Neuronal stem cell (in vitro differentiated cells): ENCODE measurements at places on chromosomes 7 and 10.
A peak's percentile ranks its signal among the peaks of the same experiment; 100 is the strongest.

DNA sequence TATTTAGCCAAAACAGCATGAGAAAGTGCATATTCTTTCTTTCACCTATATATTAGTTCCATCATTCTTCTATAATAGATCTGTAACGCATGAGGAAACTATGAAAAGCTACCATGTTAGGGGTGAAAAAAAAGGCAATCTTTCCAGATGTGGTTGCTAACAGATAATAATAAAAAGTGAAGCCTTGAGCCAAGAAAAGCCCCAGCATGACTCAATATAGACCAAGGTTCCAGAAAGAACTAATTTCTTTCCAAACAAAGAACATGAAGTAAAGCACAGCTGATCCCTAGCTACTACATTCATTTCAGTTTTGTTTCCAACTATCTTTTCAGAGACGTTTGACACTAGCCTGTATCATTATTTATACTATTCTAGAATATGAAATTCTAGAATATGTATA is 16.4 kb downstream of the ARL4A start:
- no peak overlapping the region for H3K4me3 ChIP-seq
- no peaks in the 10 kb centered on the region for H3K27me3 ChIP-seq

DNA sequence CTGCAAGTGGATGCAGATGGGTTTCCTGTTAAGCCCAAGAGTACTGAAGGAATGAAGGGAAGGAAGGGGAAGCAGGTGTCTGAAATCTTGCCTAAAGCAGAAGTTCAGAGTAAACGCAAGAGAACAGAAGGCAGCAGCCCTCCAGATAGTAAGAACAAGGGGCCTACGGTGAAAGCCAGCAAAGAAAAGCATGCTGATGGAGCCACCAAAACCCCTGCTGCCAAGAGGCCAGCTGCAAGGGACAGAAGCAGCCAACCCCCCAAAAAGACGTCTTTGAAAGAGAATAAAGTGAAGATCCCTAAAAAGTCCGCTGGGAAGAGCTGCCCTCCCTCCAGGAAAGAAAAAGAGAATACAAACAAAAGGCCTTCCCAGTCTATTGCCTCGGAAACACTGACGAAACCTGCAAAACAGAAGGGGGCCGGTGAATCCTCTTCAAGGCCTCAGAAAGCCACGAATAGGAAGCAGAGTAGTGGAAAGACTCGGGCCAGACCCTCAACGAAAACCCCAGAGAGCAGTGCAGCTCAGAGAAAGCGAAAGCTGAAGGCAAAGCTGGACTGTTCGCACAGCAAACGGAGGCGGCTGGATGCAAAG is 152.5 kb downstream of the LCOR start:
- peaks cover 11% of the 10 kb centered on the region for H3K36me3 ChIP-seq
- H3K27me3 ChIP-seq = no peaks in the 10 kb centered on the region
- no peak overlapping the region for H3K4me3 ChIP-seq
- H3K27ac ChIP-seq = peak overlapping the region; percentile 75
- peaks cover 15% of the 10 kb centered on the region for H3K4me1 ChIP-seq

DNA sequence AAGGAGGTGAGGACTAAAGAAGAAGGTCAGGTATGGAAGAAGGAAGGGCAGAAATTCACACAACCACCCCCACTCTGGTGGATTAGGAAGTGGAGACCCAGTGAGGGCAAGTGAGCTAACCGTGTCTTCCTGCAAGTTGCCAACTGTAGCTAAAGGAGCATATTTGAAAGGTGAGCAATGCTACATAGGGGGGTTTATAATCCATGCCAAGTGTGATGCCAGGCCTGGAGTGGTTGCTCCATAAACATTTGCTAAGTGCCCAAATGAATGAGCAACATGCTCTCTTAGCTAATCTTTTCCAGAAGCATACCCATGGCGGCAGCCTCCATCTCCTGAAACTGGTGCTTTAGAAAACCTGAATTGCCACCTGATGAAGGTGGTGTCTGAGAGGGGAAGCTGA is 121.6 kb downstream of the LRRC18 start:
- H3K4me3 ChIP-seq = no peak overlapping the region
- H3K36me3 ChIP-seq = no peaks in the 10 kb centered on the region
- no peaks in the 10 kb centered on the region for H3K4me1 ChIP-seq
- H3K27ac ChIP-seq = no peak overlapping the region

- peak within 1 kb of the TSS; percentile 61 for H3K4me3 ChIP-seq
- DNase-seq = no peak
- no peaks in the 10 kb centered on the region for H3K36me3 ChIP-seq
- no peaks in the 10 kb centered on the region for H3K27me3 ChIP-seq
- peaks cover 5% of the 10 kb centered on the region for H3K4me1 ChIP-seq
Measured at GRCh38 chr7:106284714-106285050, at the start of gene NAMPT. Gene NAMPT, minus strand, starts transcription at chr7:106284983. Its CDS starts 99 bp downstream, at chr7:106284884.

DNA sequence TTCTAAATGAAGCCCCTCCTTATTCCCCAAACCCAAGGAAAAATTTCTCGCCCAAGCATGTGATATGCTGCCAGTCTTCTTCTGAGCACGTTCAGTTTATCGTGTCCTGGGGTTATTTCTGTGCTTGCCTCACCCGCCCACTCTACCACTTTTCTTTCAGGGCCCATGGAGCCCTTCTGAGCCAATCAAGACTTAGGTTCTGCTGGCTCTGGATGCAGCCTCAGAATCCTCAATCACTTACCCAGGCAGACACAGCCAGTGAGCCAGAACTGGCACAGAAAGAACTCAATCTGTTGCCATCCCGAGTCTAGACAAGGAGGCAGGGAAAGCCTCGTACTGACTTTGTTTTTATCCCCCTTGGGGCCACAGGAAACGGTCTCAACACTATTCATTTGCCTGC is 34.2 kb upstream of the C10orf90 start:
- no peaks in the 10 kb centered on the region for H3K27me3 ChIP-seq
- H3K36me3 ChIP-seq = no peaks in the 10 kb centered on the region
- H3K4me3 ChIP-seq = no peak overlapping the region
- DNase-seq = no peak
- peaks cover 8% of the 10 kb centered on the region for H3K4me1 ChIP-seq

GRCh38 chr10:88243202-88243744 is 339.8 kb downstream of the RNLS start:
- H3K27ac ChIP-seq = no peak overlapping the region
- DNase-seq = no peak
- peaks cover 5% of the 10 kb centered on the region for H3K4me1 ChIP-seq

DNA sequence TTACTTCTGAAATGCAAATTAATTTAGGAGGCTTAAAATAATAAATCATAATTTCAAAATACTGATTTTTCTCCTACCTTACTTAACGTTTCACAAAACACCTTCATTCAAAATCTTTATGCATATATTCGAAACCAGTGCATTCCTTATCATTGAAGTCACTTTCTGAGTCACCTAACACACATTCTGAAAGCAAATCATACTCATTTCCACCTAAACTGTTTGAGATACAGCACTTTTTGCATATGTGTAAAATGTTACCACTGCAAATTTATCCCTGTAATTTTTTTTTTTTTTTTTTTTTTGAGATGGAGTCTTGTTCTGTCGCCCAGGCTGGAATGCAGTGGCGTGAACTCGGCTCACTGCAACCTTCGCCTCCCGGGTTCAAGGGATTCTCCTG is 15.7 kb downstream of the PPP3CB start:
- no peaks in the 10 kb centered on the region for H3K4me1 ChIP-seq
- no peak for DNase-seq
- H3K36me3 ChIP-seq = peaks cover 5% of the 10 kb centered on the region
- no peak overlapping the region for H3K4me3 ChIP-seq

GRCh38 chr7:45157653-45158401 is at the start of gene RAMP3:
Gene RAMP3, plus strand, starts transcription at chr7:45157791. Its CDS starts 38 bp downstream, at chr7:45157829.
- H3K4me1 ChIP-seq = no peaks in the 10 kb centered on the region
- no peak within 1 kb of the TSS for H3K27ac ChIP-seq
- H3K36me3 ChIP-seq = no peaks in the 10 kb centered on the region
- peaks cover 60% of the 10 kb centered on the region for H3K27me3 ChIP-seq
- peak within 1 kb of the TSS; percentile 75 for H3K4me3 ChIP-seq
- no peak for DNase-seq

GRCh38 chr7:100825751-100826513 is 1.4 kb downstream of the EPHB4 start:
- peak overlapping the region; percentile 54 for H3K27ac ChIP-seq
- no peak for DNase-seq
- peaks cover 47% of the 10 kb centered on the region for H3K36me3 ChIP-seq
- no peaks in the 10 kb centered on the region for H3K27me3 ChIP-seq
- peak overlapping the region; percentile 99 for H3K4me3 ChIP-seq
- H3K4me1 ChIP-seq = peaks cover 14% of the 10 kb centered on the region

- H3K4me1 ChIP-seq = no peaks in the 10 kb centered on the region
- H3K27me3 ChIP-seq = no peaks in the 10 kb centered on the region
- DNase-seq = no peak
- H3K27ac ChIP-seq = no peak overlapping the region
Measured at GRCh38 chr10:129105266-129105665, 361.8 kb upstream of the MGMT start.

- no peak for DNase-seq
- no peaks in the 10 kb centered on the region for H3K36me3 ChIP-seq
- peaks cover 3% of the 10 kb centered on the region for H3K4me1 ChIP-seq
Measured at GRCh38 chr7:100720671-100721504, 620 bp downstream of the EPO start.
